ENCODE measurements at places on chromosomes 12 and 14.

GRCh38 chr14:64758025-64758521 is 53.8 kb downstream of the PLEKHG3 start:
- DNase-seq, result peak; percentile 65

- DNase-seq, result no peak
These were observed 23.6 kb downstream of the TRHDE start for GRCh38 chr12:72295744-72296143.

- no peak for DNase-seq
These were observed 48.4 kb downstream of the C12orf75 start for GRCh38 chr12:105378911-105379310.

- DNase-seq, result no peak
These were observed 795 bp upstream of the PXN start for GRCh38 chr12:120266180-120266870.

DNA sequence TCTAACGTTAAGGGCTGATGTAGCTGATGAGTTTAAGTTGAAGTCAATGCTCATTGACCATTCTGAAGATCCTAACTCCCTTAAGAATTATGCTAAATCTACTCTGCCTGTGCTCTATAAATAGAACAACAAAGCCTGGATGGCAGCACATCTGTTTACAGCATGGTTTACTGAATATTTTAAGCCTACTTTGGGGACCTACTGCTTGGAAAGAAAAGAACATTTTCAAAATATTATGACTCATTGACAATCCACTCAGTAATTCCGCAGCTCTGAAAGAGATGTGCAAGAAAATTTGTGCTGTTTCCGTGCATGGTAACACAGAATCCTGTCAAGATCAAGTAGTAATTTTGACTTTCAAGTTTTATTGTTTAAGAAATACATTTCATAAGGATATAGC is 35.0 kb upstream of the NAV3 start:
- no peak for DNase-seq

Measured in Right ventricle myocardium inferior (tissue), 1 donor.